ENCODE measurements at places on chromosomes 3 and 15.

GRCh38 chr3:129087138-129087702 lies 26.6 kb downstream of the GP9 start:
- no peak for DNase-seq

GRCh38 chr3:145906301-145906700 lies 254.7 kb downstream of the PLOD2 start:
- DNase-seq: no peak

- DNase-seq: no peak
Measured at GRCh38 chr15:29778382-29778781, 43.9 kb downstream of the TJP1 start.

DNA sequence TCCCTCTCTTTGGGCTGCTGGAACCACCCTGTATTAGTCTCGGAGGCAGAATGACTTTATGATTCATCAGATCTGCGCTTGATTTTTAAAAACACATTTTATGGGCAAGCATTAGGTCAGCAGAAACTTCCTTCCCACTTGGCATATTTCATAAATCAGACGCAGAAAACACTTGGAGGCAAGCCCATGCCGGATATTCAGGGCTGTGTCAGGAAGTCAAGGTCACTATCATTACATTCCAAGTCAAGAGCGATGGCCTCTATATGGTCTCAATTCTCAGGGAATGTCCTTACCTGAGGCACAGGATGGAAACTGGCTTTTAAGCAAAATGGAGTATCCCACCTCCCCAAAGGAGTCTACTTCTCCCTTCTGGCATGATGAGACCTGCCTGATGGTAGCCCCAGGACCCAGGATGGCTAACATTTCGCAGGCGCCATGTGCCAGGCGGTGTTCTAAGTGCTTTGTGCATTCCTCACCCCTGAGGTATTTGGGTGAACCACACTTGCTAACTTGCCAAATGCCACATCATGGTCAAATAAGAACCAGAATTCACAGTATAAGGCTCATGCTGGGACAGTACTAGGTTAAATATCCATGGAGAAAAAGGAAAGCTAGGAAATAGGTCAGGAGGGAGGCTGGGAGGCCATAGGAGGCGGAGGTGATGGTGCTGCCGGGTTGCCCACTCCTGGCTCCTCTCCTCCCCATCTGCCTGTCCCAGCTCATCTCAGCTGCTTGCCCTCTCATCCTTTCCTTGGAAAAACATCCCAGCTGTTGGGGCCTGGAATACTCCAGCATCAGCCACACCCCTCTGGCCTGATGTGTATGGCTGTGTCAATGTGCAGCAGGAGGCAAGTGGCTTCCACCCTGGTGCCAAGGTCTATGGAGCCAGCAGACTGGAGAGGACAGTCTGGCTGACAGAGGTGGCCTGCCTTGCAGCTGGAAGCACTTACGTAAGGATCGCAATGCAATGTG lies 18.8 kb downstream of the BCL2L10 start:
- no peak for DNase-seq

- DNase-seq: no peak
Measured at GRCh38 chr15:80946576-80946975, 43.0 kb downstream of the MESD start.

DNA sequence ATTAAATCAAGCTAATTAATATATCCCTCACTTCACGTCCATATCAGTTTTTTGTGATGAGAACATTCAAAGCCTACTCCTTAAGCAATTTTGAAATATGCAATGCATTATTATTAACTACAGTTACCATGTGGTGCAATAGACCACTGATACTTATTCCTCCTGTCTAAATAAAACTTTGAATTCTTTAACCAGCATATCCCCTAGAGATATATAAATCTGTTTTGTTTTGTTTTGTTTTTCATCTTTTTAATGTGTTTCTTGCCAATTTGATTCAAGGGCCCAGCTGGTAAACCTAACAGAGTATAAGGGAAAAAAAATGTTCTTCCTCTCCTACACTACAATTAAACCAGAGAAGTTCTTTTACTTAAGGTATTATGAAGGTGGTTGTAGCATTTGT lies 524.2 kb downstream of the NAALADL2 start:
- DNase-seq: no peak

GRCh38 chr3:157312376-157312745 lies 124.3 kb upstream of the PTX3 start:
- no peak for DNase-seq

DNA sequence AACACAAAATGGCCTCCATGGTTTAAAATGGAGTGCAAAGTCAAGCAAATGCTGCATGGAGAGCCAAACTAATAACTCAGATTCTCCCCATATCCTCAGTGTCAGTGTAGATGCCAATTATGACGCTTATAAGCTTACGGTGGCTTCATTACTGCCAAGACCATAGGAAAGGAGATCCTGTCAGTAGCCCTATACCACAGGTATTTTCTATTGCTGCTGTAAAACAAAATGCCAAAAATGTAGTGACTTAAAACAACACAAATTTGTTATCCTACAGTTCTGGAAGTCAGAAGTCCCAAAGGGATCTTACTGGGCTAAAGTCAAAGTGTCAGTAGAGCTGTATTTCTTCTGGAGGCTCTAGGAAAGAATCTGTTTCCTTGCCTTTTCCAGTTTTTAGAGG lies 149.8 kb upstream of the GBE1 start:
- DNase-seq: no peak

DNA sequence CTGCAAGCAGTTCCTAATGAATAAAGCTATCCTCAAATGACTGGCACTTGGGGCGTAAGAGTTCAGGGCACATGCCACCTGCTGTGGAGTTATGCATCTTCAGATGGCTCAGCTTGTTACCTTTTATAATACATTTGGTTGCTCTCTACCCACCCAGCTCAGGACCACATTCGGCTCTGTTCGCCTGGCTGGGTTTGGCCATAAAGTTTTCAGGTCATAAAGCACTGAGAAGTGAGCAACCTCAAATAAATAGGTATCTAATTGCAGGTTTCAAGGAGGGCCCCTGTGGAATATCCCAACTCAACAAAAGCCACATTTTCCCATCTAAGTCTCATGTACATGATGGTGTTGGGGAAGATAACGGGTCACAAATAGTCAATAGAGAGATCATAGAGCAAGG lies 727.3 kb downstream of the GRM7 start:
- no peak for DNase-seq

- DNase-seq: no peak
Measured at GRCh38 chr3:113013593-113013992, 22.8 kb downstream of the GTPBP8 start.

GRCh38 chr15:29377161-29377560 lies 107.5 kb upstream of the NSMCE3 start:
- no peak for DNase-seq

DNA sequence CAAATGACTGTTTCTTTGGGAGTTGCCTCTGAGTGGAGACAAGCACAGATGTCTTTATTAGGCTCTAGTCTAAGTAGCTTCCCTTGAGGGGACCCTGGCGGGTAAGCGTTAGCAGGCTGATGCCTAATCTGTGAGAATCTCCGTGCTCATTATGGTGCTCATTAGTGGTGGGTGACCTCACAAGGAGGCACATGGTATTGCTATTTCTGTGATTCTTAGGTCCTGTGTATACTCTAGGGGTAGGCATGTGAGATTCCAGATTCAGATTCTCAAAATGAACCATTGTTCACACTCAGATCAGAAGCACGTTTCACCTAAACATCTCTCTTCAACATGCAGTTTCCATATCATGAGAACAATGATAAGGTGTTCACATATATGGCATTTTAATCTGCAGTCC lies 809.7 kb downstream of the NR2F2 start:
- DNase-seq: no peak

GRCh38 chr3:108125550-108126071 lies 34.8 kb upstream of the CD47 start:
- no peak for DNase-seq

DNA sequence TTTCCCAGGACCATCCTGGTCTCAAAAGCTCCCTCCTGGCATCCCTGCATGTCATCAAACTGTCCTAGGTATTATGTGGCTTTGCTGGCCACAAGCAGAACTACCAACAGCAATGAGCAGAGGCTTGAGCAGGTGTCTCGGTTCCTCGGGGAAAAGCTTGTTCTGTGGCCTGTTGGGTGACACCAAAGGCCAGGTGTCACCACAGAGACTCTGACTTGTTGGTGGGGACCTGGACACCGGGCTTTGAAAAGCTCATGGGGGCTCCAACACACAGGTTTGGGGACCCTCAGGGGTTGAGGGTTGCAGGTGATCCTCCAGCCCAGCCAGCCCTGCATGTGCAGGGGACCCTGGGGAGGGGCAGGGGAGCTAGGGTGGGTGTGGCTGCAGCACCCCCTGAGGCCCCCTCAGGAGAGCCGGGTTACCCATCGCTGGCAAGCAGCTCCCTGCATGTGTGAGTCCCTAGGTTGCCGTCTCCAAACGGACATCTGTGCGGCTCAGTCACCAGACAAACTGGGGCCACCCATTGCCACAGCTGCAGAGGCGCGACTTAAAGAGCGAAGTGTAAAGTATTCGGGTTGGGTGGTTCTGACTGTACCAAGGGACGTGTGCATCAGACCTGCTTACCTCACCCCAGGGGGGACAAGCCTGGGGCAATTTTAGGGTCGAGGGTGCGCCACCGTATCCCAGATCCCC lies 140.1 kb downstream of the CHSY1 start:
- no peak for DNase-seq

- DNase-seq: no peak
Measured at GRCh38 chr15:80695911-80696661, 976 bp downstream of the ABHD17C start.

DNA sequence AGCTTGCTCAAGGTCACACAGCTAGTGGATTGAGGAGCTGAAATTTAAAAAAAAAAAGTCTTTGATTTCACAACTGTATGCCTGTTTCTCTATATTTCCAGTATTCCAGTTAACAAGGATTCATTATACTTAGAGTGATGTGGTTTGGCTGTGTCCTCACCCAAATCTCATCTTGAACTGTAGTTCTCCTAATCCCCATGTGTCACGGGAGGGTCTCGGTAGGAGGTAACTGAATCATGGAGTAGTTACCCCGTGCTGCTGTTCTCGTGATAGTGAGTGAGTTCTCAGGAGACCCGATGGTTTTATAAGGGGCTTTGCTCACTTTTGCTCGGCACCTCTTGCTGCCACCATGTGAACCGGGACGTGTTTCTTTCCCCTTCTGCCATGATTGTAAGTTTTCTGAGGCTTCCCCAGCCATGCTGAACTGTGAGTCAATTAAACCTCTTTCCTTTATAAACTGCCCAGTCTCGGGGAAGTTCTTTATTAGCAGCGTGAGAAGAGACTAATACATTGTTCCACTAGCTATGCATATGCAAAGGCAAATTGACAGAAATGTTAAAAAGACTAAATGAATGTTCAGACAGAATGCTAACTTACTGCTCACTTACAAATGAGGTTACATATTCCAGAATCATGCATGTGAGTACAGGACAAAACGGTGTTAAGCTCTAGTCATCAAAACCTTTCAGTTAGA lies 1101.9 kb downstream of the ROBO1 start:
- DNase-seq: no peak

DNA sequence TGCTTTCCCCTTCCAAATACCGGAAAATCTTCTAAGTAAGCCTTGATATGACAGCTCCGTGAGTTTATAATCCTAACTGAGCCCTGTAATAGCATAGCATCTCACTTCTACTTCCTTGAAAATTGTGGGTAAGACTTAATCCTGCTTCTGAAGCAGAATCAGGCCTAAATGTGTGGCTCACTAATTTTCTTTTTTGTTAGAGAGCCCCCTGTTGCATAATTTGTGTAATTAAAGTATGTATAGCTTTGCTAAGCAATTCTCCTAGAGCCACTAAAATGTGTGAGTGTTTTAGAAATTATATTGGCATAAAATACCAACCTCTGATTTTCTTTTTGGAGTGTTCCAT lies 304.4 kb downstream of the FGF12 start:
- DNase-seq: no peak

GRCh38 chr3:153244961-153245360 lies 82.9 kb downstream of the RAP2B start:
- DNase-seq: no peak

DNA sequence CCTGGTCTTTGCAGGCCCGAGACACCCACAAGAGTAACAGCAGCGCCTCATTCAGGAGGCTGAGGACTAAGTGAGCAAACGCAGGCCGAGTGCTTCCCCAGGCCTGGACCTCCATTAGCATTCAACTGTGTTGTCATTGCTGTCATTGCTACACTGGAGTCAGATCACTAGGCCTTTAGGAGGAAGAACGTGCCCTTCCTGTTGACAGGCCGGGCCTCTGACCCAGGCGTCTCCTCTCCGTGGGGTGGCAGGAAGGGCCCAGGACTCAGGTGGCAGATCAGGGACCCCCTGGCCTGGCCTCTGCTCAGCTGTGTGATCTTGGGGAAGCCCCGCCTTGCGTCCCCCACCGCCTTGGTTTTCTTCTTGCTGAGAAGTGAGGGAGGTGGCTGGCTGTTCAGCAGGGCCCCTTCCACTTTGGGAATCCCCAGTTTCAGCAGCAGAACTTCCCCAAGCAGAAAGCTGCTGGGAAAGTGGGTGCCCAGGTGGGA lies 19.1 kb downstream of the ZDHHC19 start:
- no peak for DNase-seq

DNA sequence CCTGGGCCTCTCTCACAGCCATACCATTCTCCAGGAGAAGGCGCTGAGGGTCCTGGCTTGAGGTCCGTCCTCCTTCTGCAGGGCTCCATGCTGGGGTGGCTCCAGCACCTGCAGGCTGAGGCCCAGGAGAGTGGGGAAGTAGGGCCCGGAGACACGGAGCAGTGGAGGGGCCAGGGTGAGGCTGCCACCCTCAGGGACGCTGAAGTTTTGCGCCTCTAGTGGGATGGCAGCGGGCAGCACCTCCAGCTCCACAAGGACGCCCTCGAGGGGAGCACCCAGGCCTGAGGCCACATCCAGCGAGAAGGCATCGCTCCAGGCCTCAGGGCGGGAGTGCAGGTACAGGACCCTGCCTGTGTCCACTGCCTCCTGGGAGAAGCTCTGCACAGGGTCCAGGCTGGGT lies 27.5 kb downstream of the CSPG4 start:
- no peak for DNase-seq

DNA sequence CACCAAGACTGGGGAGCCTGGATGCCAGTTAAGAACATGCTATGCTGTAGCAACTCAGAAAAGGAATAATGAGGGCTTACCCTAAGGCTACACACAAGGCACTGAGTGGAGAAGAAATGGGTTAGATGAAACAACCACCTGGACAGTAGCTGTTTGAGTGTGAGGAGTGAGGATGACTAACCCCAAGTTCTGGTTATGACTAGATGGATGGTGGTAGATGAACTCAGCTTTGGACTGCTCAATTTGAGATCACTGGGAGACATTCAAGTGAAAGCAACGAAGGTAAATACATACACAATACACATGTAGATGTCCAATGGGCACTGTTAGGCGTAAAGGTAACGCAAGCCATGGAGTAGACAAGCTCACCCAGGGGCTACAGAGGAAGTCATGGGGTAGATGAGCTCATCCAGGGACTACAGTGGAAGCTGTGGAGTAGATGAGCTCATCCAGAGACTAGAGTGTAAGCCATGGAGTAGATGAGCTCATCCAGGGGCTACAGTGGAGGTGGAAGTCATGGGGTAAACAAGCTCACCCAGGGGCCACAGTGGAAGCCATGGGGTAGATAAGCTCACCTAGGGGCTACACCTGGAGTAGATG lies 98.3 kb downstream of the ANO10 start:
- no peak for DNase-seq

GRCh38 chr15:49521802-49522201 lies 98.8 kb downstream of the FGF7 start:
- DNase-seq: no peak

- DNase-seq: no peak
Measured at GRCh38 chr3:71033681-71034220, 549.8 kb downstream of the FOXP1 start.
